ENCODE measurements at places on chromosomes 13 and 19.

DNA sequence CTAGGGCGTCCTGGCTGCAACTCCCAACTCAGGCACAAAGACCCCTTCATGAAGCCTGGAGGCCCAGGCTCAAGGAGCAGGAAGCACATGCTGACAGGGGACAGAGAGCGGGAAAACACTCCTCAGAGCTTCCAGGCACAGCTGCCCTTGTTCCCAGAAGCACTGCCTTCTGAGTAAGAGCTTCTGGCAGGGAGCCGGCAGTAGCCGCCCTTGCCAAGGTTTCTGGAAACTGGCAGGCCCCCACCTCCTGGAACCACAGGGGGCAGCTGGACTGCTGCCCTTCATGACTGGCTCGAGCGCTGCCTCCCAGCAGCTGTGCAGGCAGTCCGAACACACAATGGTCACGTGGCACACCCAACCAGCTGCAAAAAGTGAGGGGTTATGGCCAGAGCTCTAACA, 33.6 kb upstream of the EPHX3 start:
- peak; percentile 81 for DNase-seq

DNA sequence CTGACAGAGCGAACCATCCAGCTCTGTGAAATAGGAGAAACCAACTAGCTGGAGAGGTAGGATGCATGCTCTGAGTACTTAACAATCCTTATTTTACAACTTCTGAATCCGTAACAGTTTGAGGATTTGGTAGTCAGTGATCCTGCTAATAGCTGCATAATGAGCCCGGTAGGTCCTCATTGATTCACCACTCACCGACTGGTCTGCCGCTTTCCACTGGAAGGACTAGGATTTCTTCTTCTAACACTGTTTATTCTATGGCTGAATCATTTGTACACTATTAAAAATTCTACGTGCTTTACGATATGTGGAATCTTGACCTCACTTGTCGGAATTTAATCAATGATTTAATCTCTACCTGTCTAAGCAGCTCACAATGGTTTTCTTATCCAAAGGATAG, 33.9 kb downstream of the SPATA13 start:
- DNase-seq: no peak

DNA sequence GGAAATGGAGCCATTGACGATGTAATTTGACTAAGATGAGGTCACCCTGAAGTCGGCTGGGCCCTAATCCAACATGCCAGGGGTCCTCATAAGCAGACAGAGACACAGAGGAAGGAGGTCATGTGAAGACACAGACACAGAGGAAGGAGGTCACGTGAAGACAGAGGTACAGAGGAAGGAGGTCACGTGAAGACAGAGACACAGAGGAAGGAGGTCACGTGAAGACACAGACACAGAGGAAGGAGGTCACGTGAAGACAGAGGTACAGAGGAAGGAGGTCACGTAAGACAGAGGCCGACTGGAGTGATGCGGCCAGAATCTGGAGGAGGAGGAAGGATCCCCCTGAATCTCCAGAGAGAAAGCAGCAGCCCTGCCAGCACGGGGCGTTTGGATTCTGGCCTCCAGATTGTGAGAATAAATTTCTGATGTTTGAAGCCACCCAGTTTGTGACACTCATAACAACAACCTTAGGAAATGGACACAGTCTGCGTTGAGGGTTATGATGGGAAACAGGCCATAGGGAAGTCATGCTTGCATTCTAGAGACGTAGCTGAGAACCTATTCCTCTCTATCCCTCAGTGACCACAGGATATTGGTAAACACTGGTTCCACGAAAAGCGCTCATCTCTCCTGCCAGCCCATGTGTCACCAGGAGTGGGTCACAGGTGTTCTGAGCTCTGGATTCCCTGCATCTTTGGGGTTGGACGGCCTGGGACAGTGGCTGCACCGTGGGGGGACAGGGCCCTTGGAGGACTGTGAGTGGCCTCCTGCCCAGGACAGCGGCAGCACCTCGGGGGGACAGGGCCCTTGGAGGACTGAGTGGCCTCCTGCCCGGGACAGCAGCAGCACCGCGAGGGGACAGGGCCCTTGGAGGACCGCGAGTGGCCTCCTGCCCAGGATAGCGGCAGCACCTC, 108.5 kb downstream of the SOX1 start:
- no peak for DNase-seq

- DNase-seq: peak; percentile 10
Observed at GRCh38 chr13:72839831-72840426, 58.0 kb downstream of the PIBF1 start.

DNA sequence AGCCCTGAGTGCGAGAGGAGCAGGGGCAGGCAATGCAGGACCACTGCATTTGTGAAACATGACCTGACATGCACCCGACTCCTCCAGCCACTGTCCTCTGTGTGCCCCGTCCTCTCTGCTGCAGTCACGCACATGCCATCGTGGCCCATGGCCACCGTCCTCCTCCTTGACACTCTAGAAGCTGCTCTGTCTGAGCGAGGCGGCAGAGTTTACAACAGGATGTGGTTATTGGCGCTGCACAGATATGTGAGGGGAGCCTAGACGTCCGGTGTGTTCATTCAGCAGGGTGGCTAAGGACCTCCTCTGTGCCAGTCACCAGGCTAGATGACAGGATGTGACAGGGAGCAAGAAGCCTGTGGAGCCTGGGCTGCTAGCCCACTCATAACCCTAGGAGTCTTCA, 277.8 kb downstream of the FOXO1 start:
- no peak for DNase-seq

DNA sequence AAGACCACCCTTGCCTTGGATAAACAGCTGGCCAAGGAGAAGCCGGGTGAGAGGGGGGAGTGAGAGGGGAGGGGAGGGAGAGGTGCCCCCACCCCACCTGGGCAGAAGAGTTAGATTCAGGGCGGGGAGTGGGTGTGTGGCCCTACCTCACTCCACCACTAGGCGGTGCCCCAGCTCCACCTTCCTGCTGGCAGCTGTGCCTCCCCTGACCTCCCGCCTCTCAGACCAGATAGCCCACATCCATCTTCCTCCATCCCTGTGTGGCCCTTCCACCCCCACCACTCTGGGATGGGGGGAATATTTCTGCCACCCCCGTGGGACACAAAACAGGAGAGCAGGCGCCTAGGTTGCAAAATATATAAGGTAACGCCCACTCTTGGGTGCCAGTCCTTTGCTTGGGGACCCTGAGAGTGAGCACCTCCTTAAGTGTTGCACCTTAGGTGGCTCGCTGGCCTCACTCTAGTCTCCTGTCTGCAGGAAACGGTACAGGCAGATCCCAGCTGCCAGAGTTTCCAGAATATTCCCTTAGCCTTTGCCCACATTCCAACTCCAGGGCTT, 13.8 kb upstream of the EHD2 start:
- DNase-seq: no peak

- no peak for DNase-seq
Observed at GRCh38 chr19:28815257-28815656, 397.7 kb downstream of the UQCRFS1 start.

DNA sequence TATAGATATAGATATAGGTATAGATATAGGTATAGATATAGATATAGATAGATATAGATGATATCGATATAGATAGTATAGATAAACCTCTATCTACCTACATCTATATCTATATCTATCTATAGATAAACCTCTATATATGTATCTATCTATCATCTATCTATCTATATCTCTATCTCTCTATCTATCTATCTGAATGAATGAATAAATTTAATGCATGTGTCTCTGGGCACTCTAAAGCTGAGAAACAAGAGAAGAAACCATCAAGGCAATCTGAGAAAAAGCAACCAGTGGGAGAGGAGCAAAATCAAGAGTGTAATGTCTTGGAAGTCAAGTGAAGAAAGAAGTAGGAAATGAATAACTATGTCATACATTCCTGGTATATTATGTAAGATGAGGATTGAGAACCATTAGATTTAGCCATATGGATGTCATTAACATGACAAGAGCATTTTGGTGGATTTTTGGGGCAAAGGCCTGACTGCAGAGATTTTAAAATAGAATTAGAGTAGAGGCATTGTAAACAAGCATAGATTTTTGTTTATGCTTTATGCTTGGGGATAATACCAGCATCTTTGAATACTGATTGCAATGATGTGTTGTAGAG, 1262.7 kb upstream of the MIR17HG start:
- DNase-seq: no peak

DNA sequence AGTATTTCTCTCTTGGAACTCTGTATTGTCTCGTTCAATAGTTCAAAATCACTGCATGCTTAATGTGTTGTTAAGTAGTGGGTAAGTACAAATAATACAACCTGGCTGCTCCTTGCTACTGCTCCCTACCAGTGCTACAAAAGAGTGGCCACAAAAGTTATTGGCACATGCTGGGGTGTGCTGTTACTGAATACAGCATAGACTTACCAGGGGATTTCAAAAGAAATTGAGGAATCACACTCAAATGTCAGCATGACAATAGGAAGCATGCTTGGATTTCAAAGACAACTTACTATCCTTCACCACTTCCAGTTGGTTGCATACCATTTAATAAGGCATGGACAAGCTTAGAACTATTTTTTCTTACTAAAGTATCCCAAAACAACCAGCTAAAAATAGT, 1041.3 kb upstream of the SPRY2 start:
- DNase-seq: no peak
